ENCODE measurements at places on chromosomes 13 and 19.

DNA sequence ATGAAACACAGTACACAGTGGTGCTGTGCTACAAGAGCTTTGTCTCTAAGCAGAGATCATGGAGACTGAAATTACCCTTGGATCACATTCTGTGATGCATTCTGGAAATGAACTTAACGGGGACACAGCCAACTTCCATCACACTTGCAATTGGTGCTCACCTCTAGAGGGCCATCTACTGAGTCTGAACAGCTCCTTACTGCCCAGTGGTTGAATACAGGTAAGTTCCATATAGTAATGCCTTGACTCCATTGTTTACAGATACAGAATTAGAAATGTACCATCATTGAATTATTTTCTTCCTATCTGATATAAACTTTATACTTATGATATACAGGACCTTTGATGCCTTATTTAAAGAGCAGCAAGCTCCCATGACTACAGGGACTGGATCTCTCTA lies 686.4 kb downstream of the PCDH9 start:
- peak; percentile 15 for DNase-seq

GRCh38 chr19:33419788-33420130 lies 46.2 kb downstream of the CEBPG start:
- peak; percentile 81 for DNase-seq

DNA sequence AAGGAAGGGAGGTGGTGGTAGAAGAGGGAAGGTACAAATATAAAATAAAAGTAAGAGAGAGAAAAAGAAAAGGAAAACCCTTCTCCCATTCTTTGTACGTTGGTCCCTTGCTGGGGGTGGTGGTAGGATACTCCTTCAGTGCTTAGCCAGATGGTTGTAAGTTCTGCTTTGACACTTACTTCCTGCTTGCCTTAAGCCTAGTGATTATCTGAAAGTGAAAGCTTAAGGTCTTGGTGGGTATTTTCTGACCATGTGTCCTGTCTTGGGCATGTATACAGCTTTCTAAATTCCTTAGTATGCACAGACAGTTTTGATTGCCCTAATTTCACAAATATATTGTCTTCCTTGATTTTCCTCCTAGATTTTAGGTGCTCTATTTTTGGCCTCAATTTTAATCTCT lies 314.8 kb downstream of the PCDH17 start:
- no peak for DNase-seq

GRCh38 chr19:45195764-45196163 lies 17.2 kb downstream of the BLOC1S3 start:
- DNase-seq: no peak

- peak; percentile 29 for DNase-seq
These were observed 290.9 kb upstream of the SOX21 start for GRCh38 chr13:95003019-95003813.

DNA sequence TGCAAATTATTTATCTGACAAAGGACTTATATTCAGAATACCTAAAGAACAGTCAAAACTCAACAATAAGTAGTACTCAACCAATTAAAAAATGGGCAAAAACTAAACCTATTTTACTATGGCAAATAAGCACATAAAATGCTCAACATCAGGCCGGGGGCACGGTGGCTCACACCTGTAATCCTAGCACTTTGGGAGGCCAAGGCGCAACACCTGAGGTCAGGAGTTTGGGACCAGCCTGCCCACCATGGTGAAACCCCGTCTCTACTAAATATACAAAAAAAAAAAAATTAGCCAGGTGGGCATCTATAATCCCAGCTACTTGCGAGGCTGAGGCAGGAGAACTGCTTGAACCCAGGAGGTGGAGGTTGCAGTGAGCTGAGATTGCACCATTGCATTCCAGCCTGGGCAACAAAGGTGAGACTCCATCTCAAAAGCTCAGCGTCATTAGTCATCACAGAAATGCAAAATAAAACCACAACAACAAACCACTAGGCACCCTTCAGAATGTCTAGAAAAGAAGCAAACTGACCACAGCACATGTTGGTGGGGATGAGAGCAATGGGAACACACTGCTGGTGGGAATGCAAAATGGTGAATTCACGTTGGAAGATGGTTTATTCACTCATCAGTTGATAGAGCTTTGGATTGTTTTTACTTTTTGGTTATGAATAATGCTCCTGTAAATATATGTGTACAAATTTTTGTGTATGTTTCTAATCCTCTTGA lies 180.6 kb upstream of the SOX1 start:
- no peak for DNase-seq

- DNase-seq: no peak
These were observed 10.3 kb upstream of the ZNF14 start for GRCh38 chr19:19743176-19743575.
